ENCODE measurements at places on chromosomes 5 and 9.
A peak's percentile ranks its signal among the peaks of the same experiment; 100 is the strongest.

DNA sequence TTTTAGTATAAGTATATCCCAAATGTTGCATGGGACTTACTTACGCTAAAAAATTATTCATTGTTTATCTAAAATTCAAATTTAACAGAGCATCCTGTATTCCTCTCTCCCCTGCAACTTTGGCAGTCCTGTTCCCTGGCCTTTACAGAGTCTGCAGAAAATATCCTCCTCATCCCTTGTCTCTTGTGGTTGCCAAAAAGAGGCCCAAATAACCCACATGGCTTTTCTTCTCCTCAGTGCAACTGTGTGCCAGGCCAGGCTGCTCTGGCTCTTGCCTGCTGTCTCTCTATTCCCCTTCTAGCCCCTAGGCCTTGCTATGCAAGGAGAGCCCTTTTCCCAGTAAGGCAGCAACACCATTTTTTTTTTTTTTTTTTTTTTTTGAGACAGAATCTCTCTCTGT is 23.0 kb downstream of the ARHGEF37 start:
- peak; percentile 89 for DNase-seq

- no peak for DNase-seq
Observed at GRCh38 chr5:962801-963200, 45.8 kb upstream of the NKD2 start.

DNA sequence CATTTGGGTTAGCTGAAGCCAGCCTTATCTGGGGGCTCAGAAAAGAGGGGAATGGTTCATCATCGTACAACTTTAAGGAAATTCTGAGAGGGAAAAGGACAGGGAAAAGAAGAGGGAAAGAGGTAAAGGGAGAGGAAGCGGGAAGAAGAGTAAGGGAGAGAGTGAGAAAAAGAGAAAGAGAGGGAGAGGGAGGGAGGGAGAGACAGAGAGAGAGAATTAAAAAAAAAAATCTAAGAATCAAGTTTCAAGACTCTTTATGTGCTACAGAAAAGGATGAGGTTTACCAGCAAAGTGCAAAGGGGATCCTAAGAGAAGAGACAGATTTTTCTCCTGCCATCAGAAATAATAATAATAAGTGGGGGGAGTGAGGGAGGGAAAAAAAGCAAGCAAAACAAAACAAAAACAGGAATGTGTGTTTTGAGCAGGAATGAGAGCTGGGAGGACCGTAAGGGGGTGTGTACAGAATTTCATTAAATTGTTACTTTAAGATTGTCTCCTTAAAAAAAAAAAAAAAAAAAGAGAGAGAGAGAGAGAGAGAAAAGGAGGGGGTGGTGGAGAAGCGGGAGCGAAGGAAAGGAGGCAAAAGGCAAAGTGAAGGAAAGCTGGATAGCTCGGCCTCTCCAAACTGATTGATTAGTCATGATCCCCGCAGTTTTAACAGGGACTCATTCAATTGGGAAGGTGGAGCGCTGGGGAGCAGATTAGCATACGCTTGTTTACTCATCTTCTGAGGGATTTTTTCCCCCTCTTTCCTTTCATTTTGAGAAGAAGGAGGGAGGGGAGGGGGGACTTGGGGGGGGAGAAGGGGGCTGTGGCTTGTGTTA is 438 bp upstream of the PAPPA start:
- no peak for DNase-seq

DNA sequence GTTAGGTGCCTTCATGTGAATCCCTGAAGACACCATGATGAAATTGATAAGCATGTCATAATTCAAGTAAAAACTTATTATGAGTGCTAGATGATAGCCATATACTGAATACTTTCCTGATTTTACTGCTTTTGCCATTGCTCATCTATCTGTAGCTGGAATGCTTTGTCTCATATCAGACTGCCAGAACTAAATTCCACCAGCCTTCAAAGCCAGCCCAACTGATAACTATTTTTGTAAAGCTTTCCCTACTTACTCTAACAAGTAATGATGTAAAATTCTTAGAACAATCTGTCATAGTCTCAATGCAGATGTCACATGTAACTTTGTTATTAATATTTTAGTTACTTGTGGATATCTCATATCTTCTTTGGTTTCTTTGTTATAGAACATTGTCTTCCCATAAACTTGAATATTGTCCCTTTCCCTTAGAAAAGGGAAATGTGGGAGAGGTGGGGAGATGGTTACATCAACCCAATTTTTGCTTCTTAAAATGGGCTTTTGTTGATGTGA is 128.3 kb downstream of the ZCCHC7 start:
- DNase-seq = no peak

DNA sequence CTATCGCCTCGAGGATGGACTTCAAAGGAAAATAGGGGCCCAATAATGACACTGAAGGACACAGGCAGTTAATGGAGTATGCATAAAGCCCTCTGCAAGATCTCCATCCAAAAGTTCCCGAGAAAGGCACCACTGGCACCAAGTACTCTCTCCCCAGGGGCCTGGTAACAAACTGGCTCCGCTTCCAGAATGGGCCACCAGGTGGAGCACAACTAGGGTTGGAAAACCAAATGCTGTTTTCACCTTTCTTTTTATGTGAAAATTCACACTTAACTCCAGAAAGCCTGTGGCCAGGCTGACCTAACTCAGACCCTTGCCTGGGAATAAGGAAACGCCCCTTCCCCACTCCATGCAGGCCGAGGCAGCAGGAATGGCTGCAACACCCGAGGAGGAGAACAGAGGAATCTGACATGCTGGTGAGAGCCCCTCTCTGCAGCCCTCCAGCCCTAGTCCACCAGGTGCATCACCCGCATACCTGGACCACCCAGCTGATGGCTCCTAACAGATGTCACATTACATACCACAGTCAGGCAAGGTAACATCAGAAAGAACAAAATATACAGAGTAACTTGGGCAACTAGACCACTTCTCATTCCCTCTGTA is 42.8 kb downstream of the CAMSAP1 start:
- peak; percentile 77 for DNase-seq

DNA sequence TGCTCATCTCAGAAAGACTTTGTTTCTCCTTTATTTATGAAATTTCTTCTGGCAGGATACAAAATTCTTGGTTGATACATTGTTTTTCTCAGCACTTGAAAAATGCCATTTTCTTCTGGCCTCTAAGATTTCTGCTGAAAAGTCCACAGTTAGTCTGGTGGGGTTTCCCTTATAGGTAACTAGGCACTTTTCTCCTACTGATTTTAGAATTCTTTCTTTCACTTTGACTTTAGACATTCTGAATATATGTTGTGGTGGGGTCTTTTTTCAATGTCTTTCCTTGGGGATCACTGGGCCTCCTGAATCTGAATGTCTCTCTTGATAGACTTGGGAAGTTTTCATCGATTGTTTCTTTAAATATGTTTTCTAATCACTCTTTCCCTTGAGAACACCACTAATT is 79.6 kb downstream of the CETN3 start:
- DNase-seq = no peak

DNA sequence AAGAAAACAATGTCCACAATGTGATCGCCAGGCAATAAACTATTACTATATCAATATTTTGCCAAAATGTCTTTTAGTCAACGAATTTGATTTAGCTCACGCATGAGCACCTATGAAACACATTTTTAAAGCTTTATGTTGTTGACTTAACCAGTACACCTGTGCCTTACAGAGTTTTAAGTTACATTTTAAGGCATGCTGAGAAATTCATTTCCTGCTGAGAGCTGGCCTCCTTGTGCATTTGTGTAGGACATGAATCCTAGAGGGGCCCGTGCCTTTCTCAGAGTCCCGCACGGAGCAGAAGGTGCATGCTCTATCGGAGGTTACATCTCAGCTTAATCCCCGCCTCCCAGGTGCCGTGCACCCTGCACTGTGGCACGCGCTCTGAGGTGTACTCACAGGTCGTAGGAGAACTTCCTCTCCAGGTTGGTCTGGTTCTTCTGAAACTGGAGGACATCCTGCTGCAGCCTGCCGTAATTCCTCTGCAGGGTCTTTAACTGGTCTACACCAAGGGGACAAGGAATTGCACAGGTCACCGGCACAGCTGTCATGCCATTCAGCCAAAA is 53.2 kb downstream of the GOLM1 start:
- no peak for DNase-seq

GRCh38 chr5:95842854-95843544 is 20.5 kb upstream of the GLRX start:
- DNase-seq = no peak

- DNase-seq = no peak
Observed at GRCh38 chr5:132089363-132089762, 15.8 kb downstream of the CSF2 start.

GRCh38 chr5:178203670-178204181 is 607 bp upstream of the HNRNPAB start:
- no peak for DNase-seq

- DNase-seq = no peak
Observed at GRCh38 chr9:26339796-26340195, 552.8 kb downstream of the CAAP1 start.

DNA sequence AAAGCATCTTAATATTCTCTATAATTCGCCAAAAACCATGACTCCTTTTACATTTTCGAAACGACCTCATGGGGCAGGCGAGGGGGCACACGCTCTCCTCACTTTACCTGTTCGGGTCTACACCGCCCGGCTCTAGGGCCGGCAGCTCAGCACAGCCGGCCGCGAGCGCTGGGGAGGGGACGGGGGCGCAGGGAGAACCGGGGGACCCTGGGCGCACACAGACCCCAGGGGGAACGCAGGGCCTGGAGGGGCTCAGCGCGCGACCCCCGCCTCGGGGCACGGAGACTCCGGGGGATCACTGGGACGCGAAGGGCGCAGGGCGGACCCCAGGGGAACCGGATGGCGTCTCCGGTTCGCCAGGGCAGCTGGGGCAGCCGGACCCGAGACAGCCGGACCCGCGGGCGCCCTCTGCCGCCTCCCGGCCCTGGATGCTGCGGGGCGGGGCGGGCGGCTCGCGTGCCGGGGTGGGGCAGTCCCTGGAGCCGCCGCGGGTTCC is at the start of gene AHRR:
AHRR (plus strand) TSS at position 485 of the 496 bp plus-strand sequence. CDS start 22,189 bp downstream, outside the sequence.
- DNase-seq = peak; percentile 10

DNA sequence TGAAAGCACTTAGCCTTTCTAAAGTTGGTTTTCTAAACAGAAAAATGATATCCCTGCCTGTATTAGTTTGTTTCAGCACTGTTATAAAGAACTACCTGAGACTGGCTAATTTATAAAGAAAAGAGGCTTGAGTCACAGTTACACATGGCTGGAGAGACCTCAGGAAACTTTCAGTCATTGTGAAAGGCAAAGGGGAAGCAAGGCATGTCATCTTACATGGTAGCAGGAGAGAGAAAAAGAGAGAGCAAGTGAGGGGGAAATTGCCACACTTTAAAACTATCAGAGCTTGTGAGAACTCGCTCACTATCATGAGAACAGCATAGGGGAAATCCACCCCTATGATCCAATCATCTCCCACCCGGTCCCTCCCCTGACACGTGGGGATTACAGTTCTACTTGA is 64.9 kb downstream of the FAM170A start:
- no peak for DNase-seq

Data from G401 (cell line).